ENCODE measurements at places on chromosomes 13 and 19.

DNA sequence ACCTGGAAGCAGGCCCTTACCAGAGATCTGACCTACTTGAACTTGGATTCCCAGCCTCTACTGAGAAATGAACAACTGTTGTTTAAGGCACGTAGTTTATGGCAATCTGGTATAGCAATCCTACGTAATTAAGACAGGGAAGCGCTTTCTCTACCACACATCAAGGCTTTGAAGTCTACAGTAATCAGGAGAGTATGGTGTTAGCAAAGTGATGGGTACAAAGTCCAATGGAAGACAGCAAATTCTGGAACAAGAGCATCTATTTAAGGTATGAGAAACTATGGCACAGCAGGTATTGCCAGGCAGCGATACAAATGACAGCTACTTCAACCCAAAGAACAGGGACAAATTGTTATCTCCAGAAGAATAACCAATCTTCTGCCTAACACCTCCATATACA is 3.1 kb downstream of the ZNF563 start:
- no peak for DNase-seq

DNA sequence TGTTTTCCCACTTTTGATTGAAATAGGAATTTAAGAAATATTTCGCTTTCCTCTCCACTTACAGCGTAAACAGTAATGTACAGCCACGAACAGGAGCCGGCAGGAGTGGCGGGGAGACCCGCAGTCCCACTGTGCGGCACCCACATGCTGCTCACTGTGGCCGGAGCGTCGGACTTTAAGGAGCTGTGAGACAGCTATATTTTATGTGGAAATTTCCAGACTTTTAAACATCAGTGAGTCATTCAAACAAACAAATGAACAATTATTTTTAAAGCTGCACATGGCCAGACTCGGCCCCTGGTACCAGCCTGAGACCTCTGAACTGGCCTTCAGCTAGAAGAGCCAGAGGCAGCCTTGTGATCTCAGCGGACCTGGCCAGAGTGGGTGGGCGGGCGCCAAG is 52.5 kb downstream of the CRYL1 start:
- no peak for DNase-seq

- peak; percentile 95 for DNase-seq
These were observed at the start of gene SLC46A3 for GRCh38 chr13:28718543-28719226. Gene SLC46A3, minus strand, starts transcription at chr13:28718970. Its CDS starts 972 bp downstream, at chr13:28717998.

DNA sequence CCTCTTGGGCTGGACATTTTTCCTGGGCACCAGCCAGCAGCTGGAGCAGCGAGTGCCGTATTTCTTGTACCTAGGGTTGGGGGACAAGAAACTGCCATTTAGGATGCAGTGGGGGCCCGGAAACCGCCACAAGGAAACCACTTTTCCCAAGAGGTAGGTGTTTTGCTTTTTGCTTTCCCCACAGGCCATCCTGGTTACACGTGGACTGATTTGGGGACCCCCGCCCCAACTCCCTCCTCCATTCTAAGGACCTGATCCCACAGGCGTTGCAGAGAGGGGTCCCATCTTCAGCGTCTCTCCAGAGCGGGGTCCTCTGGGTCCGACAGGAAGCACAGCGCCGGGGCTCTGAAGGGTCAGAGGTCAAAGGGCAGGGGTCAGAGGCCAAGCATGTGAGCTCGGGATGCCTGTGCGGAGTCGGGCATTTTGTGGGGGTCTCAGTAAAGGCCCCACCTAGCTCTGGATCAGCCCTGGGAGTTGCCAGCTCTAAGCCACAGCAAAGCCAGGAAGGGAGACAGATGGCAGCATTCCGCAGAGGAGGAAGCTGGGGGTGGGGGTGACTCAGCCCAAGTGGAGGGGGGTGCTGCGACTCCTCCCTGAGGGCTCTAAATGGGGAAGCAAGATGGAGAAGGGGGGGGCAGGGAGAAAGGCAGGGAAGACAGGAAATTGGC is 4.3 kb downstream of the ZGLP1 start:
- peak; percentile 72 for DNase-seq

GRCh38 chr13:110341445-110342244 is 34.6 kb downstream of the COL4A2 start:
- DNase-seq, result no peak

- DNase-seq, result no peak
These were observed 135.6 kb downstream of the SLC7A1 start for GRCh38 chr13:29459813-29460355.

GRCh38 chr13:35349673-35350278 is 126.7 kb downstream of the MAB21L1 start:
- DNase-seq, result no peak

DNA sequence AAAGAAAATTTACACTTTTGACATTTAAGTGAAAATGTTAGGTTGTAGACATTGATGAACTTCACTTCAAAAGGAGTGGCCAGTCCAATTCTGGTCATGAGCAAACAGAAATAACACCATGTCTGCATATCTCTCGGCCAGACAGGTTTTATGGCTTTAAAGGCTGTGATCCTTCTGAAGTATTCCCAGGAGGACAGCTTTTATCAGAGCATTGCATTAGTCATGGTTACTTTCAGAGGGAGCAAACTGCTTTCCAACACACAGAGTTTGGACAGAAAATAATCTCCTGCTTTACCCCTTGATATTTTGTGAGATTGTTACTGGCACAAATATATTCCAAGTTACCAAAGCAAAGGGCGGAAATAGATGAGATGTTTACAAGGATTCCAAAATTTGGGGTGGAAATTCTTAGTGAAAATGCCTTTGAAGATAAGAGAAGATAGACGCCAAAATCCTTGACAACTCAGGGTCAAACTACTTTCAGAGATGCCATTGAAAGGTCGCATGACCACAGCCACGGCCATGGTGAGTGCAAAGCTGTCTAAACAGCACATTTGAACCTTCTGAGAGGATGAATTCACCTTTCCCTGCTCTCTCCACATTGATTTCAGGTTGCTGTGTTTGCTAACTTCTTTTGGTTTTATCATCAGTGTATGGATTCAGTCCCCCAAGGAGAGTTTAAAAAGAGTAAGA is 584.5 kb upstream of the SGCG start:
- DNase-seq, result no peak

- no peak for DNase-seq
These were observed 87.0 kb upstream of the TM9SF2 start for GRCh38 chr13:99414048-99414995.

GRCh38 chr13:56988543-56988942 is 152.2 kb upstream of the PRR20A start:
- DNase-seq, result no peak

GRCh38 chr13:91576590-91576989 is 178.2 kb downstream of the GPC5 start:
- DNase-seq, result no peak

- DNase-seq, result no peak
These were observed 392.1 kb downstream of the EFNB2 start for GRCh38 chr13:106143392-106143791.

DNA sequence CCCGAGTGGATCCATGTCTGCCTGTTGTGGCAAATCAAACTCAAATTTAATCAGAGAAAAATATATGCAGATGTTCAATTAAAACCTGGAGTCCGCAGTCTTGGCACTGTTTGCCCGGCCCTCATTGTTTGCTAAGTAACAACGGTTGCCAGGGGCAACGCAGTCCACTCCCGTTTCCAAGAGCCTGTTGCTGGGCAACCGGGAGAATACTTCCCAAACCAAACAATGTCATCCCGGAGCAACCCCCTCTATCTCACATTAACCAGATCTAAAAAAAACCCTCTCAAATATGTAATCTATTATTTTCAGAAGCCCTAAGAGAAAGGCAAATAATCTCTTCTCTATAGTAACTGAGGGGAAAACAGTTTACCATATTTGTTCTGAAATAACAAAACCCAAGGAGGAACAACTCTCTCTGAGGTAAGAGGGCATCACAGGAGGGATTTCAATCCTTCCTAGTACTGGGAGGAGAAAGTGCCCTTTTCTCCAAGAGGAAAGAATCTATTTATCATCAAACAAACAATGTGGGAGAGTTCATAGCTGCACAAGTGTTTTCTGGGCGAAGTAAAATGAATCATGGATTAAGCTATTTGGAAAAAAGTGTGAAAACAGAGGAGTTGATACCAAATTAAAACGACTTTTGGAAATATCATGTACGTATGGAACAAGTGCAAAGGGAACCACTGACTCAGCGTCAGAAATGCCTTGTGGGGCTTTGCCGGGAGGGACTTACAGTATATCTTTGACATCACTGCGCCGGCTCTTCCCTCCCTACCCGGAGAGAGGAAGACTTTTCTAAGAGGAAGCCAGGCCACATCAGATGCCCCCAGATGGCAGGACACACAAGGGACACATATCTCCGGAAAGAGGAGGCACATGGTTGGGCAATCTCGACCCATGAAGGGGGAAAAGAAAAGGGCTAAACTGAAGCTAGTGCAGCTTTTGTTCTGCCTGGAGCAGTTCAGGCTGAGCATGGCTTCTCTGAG is 43.3 kb downstream of the RFX2 start:
- peak; percentile 27 for DNase-seq

DNA sequence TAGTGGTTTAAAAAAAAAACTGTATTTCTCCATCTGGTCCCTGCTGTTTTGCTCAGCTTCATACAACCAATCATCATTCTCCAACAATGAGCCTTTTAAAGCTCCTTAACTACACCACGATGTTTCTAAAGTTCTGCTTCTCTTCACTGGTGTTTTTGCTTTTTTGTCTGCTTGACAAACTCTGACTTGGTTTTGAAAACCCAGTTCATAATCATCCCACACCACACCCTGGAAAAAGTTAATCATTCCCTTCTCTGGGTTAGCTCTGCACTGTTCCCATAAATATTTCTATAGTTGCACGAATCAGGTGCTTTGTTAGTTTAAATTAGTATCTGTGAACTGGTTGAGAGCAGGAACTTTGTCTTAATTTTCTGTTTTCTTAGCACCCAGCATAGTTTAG is 217.1 kb downstream of the ENOX1 start:
- DNase-seq, result no peak

- no peak for DNase-seq
These were observed 865.7 kb upstream of the SLC10A2 start for GRCh38 chr13:103931885-103932284.

- DNase-seq, result no peak
These were observed 50.5 kb downstream of the STARD13 start for GRCh38 chr13:33235078-33235477.

- DNase-seq, result no peak
These were observed 3.0 kb upstream of the MATK start for GRCh38 chr19:3788996-3789778.

DNA sequence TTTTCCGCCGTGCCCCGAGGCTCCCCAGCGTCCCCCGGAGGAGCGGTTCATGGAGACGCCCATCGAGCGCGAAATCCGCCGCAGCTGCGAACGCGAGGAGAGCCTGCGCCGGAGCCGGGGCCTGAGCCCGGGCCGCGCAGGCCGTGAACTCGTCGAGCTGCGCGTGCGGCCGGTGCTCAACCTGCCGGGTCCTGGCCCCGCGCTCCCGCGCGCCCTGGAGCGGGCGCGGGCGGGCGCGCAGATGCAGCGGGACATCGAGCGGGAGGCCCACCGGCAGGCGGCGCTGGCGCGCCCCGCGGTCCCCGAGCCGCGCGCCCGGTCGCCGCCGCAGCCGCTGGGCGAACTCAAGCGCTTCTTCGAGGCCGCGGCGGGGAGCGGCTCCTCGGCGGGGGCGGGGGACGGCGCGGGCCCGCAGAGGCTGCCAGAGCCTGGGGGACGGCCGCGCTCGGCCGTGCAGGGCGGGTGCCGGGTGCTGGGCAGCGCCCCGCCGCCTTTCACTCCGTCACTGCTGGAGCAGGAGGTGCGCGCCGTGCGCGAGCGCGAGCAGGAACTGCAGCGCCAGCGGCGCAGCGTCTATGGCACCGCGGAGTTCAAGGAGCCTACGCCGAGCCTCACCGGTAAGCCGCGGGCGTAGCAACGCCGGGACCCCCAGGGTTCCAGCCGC is 807 bp downstream of the MISP3 start:
- peak; percentile 88 for DNase-seq

- DNase-seq, result no peak
These were observed 381.1 kb downstream of the LIG4 start for GRCh38 chr13:107834281-107834680.

DNA sequence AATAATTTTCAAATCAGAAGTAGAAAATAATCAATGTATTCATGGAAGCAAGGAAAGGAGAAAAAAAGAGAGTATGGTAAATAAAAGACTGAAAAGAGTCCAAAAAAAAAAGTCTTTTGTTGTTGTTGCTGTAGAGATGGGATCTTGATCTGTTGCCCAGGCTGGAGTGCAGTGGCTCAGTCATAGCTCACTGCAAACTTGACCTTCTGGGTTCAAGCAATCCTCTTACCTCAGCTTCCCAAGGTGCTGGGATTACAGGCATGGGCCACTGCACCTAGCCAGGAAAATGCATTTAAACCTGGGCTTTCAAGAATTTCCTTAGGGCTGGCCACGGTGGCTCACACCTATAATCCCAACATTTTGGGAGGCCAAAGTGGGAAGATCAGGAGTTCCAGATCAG is 7.0 kb upstream of the MAP3K10 start:
- DNase-seq, result no peak

DNA sequence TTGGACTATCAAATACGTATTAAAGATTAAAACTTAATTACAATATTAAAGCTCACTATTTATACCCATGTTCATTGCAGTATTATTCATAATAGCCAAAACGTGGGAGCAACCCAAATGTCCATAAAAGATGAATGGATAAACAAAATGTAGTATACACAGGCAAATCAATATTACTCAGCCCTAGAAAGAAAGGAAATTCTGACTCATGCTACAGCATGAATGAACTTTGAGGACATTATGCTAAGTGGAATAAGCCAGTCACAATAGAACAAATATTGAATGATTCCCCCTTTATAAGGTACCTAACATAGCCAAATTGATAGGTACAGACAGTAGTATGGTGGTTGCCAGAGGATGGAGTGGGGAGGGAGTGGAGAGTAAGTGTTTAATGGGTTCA is 457.3 kb downstream of the FGF14 start:
- DNase-seq, result no peak
